ENCODE measurements at places on chromosomes 11 and 22. TPM values are rescaled to one million over a fixed set of nuclear protein-coding genes. Genes with fewer than 3 reads are reported as not detected.

PLAAT4 gene
- total RNA-seq: 5.5 TPM

TIMM10B gene
- 24.8 TPM for total RNA-seq

SBF2 gene
- 27.7 TPM for total RNA-seq

CASP5 gene
- not detected for total RNA-seq

SAA4 gene
- total RNA-seq: 0.64 TPM

PRRG4 gene
- 36.9 TPM for total RNA-seq

TCN2 gene
- 3.5 TPM for total RNA-seq

SPCS2 gene
- 76.8 TPM for total RNA-seq

DGCR6L gene
- total RNA-seq: 34.8 TPM

UBQLNL gene
- 0.08 TPM for total RNA-seq

OR10W1 gene
- not detected for total RNA-seq

OR52I2 gene
- not detected for total RNA-seq

OR52M1 gene
- total RNA-seq: not detected

LDHA gene
- 564 TPM for total RNA-seq

FUT4 gene
- 1.4 TPM for total RNA-seq

OR51B4 gene
- not detected for total RNA-seq

NXPE2 gene
- not detected for total RNA-seq

GRIK4 gene
- 0.08 TPM for total RNA-seq

DRD4 gene
- total RNA-seq: 0.16 TPM

CNTN5 gene
- total RNA-seq: 0.04 TPM

CD44 gene
- 814 TPM for total RNA-seq

GRCh38 chr11:39367534-39367933 lies 2091.9 kb downstream of the LRRC4C start:
- no peak for ATAC-seq

DNA sequence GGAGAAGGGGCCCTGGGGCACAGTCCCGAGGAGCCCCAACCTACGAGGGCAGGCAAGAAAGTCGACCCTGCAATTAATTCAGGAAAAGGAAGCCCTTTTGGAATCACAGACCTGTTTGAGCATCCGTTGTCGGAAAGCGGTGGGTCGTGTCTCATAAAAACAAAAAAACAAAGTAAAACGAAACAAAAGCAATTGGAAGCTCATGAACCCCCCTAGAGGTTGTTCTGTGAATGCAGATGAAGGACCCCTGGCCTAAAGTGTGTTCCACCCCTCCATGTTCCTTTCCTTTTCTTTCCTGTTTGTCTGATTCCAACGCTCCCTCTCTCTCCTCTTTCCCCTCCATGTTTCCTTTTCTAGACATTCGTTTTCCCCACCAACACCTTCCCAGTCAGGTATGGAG lies 203.7 kb downstream of the GRIK4 start:
- no peak for ATAC-seq

GRCh38 chr11:1508491-1508891 lies 21.9 kb upstream of the MOB2 start:
- ATAC-seq: no peak

DNA sequence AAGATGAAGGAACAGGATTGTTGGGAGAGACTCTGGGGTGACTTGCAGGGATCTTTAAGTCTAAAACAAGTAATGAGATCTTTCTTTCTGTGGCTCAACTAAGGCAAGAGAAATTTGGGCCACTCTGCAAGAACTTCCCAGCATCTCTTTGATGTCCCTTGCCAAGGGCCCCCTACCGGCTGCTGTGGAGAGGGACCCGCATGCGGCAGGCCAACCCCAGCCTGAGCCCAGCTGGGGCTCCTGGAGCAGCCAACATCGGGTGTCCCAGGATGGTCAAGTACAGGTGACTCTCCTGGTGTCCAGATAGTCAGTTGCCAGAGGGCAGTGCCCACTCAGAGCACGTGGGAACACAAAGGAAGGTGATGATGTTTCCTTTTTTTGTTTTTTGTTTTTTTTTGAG lies 363.2 kb downstream of the TBC1D22A start:
- no peak for ATAC-seq

DNA sequence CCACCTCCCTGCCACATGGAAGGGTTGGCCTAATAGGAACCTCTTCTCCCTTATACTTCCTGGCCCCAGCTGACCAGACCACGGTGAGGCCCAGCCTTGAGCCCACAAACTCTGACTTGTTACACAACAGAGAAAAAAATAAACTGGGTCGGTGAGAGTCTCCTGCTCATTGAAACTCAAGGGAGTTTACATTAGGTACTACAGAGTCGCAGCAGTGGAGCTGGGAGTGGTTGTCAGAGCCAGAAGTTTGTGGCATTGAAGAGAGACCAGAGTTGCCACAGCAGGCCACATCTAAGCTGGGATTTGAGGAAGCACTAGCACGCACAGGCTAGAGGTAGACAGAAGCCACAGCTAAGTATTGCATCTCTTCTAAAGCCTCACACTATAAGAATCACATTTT lies 296.2 kb downstream of the DDX10 start:
- ATAC-seq: no peak

- ATAC-seq: no peak
These were observed 20.2 kb upstream of the CHKA start for GRCh38 chr11:68141246-68142027.

DNA sequence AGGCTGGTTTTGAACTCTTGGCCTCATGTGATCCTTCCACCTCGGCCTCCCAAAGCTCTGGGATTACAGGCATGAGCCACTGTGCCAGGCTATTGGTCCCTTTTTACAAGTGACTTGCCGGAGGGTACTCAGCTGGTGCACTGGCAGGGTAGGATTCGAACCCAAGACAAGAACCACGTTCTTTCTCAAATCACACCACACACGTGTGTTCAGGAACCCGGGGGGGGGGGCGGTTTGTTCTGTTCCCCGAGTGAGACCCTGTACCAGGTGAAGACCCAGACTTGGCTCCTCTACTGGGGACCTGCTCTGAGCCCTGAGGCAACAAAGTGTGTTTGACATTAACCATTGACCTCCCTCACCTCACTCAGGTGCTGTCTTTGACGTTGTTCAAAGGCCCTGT lies 3.8 kb upstream of the YWHAH start:
- ATAC-seq: no peak

DNA sequence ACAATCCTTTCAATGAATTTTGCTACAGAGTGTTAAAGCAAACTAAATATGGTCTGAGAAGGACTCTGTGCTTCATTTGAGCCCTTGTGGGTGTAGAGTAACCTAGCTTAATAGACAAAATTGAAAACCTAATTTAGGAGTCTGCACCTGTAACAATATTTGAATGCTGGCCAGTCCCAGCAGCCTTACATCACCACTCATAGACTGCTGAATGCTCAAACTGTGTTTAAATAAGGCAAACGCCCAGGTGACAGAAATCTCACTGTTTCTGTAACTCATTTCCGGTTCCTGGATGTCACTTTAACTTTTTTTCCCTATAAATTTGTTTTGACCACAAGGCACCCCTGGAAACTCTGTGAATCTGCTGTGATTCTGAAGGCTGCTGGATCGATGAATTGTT lies 45.5 kb upstream of the GLYATL1B start:
- ATAC-seq: no peak

- ATAC-seq: no peak
These were observed 58.3 kb downstream of the TYR start for GRCh38 chr11:89235976-89236375.

GRCh38 chr11:100739666-100740065 lies 52.6 kb downstream of the ARHGAP42 start:
- no peak for ATAC-seq

DNA sequence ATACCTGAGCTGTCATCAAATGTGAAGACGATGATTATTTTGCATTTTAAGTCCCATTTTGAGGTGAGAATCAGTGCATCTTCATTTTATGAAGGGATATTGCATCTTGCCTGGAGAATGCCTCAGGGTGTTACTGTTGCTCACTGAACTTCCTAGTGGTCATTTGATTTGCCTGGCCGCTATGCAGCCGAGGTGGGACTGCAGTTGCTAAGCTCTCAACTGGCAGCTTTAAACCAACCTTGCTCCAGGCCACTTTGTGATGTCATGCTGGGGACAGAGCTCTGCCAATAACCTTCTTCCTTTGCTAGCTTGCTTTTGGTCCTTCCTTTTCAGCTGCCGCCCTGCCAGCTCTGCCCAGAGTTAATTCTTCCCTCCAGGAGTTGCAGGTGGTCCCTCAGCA lies 409.4 kb upstream of the B3GAT1 start:
- ATAC-seq: no peak

GRCh38 chr11:59953463-59954218 lies 10.2 kb upstream of the OOSP4A start:
- no peak for ATAC-seq

DNA sequence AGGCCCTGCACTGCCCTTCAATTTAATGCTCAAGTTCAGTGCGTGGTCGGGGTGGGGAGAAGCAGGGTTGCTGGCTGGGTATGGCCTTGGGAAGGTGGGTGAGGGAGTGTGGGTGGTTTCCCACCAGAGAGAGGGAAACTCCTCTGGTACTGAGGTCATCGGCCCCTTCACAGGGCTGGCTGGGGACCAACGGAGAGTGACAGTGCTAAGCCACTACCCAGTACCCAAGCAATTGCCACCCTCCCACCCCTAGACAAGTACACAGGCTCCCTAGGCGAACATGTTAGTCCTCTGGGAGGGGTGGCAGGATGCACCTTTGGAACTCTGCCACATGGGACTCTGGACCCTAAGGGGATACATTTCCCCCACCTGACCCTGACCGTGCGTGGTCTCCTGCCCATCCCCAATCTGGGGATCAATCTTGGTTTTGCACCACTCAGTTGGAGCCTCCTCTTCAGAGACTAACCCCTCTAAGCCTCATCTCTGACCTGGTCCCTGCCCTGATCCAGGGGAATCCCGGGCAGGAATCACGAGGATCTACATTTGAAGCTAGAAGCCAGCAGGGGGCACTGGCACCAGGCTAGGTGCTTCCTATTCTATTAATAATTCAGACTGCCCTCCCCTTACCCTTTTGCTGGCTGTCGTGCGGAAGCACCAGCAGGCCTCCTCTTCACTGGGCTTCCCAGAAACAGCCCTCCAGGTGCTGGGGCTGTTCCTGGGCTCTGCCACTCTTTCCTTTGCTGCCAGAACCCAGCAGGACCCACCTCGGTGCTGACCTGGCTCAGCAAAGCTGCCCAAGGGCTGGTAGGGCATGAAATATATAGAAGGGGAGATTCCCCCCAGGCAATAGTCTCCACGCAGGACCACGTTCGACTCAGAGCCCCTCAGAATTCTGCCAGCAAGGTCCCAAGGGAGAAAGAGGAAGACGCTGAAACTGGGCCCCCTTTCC lies 377.7 kb downstream of the TENM4 start:
- ATAC-seq: peak; percentile 44

- peak; percentile 72 for ATAC-seq
These were observed 3.8 kb downstream of the APOL3 start for GRCh38 chr22:36156515-36157419.

DNA sequence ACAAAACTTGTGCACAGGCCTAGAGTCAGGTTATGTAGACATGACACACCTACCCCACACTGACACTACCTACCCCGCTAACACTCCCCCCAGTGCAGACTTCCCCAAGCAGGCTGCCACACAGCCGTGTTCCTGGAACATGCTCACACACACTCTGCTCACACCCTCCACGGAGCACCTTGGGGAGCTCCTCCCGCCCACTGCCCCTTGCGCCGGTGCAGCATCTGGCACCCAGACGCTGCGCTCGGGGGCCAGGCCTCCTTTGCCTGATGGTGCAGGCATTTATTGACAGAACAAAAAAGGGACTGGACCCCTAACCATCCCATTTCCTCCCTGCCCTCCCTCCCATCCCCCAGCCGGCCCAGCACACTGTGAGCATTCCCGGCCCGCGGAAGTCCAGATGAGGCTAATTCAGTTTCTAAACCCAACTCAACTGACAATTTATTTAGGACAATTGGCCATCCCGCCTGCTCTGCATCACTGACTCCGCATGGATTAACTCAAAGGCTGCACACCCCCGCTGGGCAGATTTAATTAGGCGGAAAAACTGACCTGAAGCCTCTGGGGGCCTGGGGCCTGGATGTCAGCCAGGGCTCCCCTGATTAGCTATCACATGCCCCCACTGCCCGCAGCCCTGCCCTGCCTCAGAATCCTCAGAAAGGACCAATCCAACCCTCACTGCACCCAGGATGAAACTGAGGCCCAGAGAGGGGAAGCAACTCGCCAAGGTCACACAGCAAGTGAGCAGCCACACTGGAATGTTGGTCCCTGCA lies 30.1 kb downstream of the KCNC1 start:
- no peak for ATAC-seq

- no peak for ATAC-seq
These were observed 38.5 kb downstream of the RIBC2 start for GRCh38 chr22:45451972-45452371.
